ENCODE measurements at places on chromosomes 16 and 17.

DNA sequence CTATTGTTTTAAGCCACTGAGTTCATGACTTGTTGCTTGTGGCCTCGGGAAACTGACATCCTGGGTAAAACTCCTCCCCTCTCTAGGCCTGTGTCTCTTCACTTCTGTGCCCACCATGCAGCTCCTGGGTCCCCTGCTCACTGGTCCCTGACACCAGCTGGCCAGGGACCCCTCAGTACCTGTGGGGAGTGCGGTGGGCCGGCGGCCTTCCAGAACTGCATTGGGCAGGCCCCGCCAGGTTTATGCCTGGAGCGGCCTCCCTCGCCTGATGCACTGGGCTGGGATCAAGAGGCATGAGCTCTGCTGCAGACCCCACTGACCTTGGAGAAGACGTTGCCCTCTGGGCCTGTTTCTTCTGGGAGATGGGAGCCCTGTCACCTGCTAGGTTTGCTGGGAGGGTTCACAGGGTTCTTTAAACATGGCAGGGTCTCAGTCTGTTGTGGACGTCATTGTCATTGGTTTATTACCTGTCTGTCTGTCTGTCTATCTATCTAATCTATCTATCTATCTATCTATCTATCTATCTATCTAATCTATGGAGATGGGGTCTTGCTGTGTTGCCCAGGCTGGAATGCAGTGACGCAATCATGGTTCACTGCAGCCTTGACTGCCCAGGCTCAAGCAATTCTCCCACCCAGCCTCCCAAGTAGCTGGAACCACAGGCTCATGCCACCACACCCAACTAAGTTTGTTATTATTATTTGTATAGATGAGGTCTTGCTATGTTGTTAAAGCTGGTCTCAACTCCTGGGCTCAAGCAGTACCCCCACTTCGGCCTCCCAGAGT lies 21.5 kb upstream of the RMI2 start:
- no peak for DNase-seq

GRCh38 chr16:46730126-46730525 lies 18.0 kb downstream of the MYLK3 start:
- DNase-seq: no peak

GRCh38 chr16:66194866-66195265 lies 171.6 kb upstream of the CDH5 start:
- DNase-seq: no peak

- no peak for DNase-seq
These were observed 21.1 kb upstream of the MYOCD start for GRCh38 chr17:12644623-12645022.

- DNase-seq: no peak
These were observed 70.8 kb downstream of the NLK start for GRCh38 chr17:28113269-28113668.

DNA sequence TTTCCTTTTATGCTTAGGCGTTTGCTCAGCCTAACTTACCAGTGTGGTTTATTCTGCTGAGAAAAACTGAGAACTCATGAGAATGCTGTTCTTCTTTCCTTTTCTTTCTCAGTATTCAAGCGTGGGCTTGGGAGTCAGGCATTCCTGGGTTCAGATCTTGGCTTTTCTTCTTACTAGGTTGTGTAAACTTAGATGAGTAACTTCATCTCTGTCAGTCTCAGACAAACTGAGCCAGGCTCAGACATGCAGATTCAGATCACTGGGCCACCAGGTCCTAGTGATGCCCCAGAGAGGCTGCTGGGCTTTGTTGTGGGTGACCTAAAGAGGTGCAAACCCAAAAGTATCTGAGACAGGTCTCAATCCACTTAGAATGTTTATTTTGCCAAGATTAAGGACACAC lies 95.8 kb upstream of the MPHOSPH6 start:
- no peak for DNase-seq

DNA sequence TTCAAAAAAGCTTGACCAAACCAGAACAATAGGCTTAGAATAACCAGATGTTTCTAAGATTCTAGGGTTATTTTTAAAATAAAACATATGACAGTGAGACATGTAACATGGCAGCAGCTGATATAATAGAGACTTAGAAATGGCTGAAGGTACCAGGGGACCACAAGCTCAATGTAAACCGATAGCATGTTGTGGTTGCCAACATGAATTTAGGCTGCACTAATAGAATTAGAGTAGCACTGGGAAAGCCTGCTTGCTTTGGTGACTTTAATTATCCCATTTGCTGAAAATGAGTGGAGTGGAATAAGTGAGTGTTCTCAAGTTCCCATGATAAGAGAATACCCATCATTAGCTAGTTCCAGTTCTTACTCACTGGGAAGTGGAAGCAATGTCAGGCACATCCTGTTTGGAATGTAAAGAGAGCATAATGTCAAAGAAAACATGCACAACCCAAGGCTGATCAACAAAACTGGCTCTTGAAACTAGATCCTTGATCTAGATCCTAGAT lies 621.2 kb upstream of the CDH5 start:
- no peak for DNase-seq

- DNase-seq: no peak
These were observed 37.9 kb upstream of the TRAP1 start for GRCh38 chr16:3755249-3755648.
